ENCODE measurements at places on chromosomes 3 and 15.
A peak's percentile ranks its signal among the peaks of the same experiment; 100 is the strongest.

- DNase-seq, result peak; percentile 62
Measured at GRCh38 chr3:171829841-171830517, 13.2 kb upstream of the TMEM212 start.

DNA sequence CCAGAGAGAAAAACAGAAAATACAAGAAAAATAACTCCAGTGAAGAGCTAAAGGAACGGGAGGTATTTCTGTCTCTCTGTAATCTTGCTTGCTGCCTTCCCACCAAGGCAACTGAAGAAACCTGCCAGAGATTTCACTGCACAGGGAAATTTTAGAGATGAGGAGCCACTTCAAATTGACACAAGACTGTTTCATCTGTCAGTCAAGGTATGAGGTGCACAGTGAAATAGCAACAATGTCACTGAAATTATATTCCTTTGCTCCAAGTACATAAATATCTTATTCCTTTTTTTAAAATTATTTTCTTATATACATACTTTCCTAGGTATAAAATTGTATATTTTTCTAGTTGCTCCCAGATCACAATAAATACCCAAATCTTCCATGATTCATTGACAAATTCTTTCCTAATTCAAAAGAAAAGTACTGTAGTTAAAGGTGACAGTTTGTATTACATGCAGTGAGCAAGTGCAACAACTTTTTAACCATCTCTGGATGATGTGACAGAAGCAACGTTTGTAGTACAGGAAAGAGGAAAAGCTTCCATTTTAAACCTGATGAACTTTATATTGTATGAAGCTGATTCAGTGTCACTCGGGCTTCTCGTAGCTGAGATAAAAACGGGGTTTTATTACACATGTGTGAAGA lies 563.4 kb downstream of the TUSC7 start:
- no peak for DNase-seq

- no peak for DNase-seq
Measured at GRCh38 chr3:99872923-99873254, 55.2 kb downstream of the CMSS1 start.

GRCh38 chr3:66703501-66703900 lies 202.7 kb upstream of the LRIG1 start:
- DNase-seq, result no peak

- no peak for DNase-seq
Measured at GRCh38 chr3:81726735-81727134, 34.7 kb downstream of the GBE1 start.

DNA sequence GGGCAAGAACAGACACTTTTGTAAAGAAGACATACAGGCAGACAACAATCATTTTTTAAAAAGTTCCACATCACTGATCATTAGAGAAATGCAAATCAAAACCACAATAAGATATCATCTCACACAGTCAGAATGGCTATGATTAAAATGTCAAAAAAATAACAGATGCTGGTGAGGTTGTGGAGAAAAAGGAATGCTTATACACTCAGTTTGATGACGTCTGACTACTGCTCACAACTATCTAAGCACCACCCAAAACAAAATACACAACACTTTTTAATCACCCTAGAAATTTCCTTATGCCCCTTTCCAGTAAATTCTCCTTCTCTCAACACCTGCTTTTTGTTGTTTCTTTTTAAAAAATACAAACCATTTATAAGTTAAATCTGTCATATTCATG lies 228.8 kb downstream of the ISL2 start:
- DNase-seq, result no peak

DNA sequence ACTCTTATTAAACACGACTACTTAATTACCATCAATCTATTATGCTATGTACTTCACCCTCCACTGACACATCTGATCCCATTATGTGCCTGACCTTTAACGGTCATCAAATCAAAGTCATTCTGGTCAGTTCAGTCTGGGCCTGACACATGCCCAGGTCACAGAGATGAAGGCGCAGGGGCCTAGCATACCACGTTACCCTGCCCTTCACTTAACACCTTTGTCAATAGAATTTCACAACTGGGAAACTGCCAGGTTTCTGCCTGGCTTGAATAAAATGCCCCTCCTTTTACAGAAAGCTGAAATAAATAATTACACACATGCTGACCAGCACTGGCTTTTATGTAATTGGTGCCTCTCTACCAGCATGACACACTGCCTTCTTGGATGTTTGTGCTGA lies 39.5 kb downstream of the MECOM start:
- DNase-seq, result no peak

GRCh38 chr15:50182219-50183013 lies 420 bp downstream of the SLC27A2 start:
- DNase-seq, result no peak

DNA sequence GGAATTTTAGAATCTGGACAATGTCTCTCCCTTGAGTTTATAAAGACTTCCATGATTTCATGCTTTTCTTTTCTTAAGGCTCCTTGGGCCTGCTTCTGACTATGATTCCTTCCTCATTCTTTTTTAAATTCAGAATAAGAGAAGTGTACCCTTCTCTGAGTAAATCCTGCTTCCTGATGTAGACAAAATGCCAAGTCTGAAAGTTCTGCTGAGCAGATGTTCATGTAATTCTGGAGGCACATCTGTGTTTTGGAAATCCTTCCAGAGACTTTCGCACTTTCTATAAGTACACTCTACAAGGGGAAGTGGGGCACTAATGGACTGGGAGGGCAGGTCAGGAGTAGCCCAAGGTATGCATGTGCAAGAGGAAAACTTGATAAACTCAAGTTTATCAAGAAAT lies 24.8 kb downstream of the TPM1 start:
- no peak for DNase-seq

DNA sequence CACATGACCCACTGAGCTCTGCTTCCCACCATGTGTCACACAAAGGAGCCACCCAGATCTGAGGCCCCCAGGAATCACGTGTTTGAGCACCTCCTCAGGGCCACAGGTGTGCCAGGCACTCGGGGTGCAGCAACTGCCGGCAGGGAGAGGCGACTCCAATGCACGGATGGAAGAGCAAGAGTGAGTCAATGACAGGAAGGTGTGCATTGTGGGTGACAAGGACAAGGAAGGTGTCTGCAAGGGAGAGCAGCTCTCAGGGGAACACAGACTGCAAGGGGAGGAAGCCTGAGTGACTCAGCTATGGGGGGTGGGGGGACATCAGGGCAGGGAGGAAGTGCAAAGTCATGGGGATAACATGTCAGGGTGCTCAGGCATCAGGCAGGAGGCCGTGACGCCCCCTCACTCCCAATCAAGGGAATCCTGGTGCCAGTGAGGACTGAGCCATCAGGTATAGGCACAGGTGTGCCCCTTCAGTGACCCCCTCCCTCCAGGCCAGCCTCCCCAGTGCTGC lies 67.4 kb downstream of the NUP210 start:
- DNase-seq, result no peak

- DNase-seq, result peak; percentile 26
Measured at GRCh38 chr3:100089812-100090668, 24.3 kb downstream of the FILIP1L start.
